ENCODE measurements at places on chromosomes 1 and 21.

DNA sequence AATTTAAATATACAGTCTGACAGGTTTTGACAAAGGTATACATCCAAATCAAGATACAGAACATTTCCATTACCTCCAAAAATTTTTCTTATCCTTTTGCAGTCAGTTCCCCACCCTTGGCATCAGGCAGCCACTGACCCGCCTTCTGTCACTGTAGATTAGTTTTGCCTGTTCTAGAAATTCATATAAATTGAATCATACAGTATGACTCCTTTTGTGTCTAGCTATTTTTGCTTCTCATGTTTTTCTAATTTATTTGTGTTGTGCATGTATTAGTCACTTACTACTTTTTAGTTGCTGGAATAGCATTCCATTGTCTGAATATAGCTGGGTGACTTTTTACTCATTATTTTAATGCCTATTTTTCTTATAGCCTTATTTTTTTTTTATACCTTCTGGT, 3.8 kb downstream of the UTP25 start:
- DNase-seq: no peak

DNA sequence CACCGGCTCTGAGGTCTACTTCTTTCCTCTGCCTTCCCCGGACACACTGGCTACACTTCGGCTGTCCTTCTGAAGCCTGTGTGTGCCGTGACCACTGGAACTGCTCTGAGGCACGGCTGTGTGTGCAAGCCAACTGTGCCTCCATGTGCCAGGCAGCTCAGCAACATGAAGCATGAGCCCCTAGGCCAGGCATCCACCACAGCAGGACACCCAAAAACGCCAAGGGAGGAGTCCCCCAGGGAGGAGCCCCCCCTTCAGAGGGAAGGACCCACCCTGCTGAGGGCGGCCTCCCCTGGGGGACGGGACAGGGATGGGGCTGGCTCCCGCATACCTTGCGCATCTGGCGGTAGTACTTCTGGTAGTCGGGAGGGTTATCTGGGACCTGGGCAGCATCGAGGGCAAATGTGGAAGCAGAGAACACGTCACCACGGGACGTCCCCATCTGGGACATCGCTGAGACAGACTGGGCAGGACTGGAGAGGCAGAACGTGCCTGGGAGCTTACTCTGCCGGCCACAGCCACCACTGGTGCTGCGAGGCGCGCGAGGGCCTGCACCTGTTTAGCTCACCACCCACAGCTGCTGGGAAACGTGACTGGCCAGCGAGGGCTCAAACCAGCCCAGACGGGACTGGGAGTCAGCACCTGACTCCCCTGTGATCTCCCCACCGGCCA, 20.5 kb downstream of the LSS start:
- DNase-seq: no peak

DNA sequence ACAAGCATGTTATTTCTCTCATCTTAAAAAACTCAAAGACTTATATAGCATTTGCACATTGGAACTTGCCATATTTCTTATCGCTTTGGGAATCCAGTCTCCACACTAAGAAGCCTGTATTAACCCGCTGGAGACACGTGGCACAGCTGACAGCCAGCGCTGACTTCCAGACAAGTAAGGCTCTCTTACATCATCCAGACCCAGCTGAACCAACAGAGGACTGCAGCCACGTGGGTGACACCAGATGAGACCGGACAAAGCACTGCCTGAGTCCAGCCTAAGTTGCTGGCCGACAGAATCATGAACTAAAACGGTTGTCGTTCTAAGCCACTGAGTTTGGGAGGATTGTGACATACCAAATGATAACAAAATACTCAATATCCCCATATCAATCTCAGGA, 6.3 kb upstream of the CD247 start:
- no peak for DNase-seq

DNA sequence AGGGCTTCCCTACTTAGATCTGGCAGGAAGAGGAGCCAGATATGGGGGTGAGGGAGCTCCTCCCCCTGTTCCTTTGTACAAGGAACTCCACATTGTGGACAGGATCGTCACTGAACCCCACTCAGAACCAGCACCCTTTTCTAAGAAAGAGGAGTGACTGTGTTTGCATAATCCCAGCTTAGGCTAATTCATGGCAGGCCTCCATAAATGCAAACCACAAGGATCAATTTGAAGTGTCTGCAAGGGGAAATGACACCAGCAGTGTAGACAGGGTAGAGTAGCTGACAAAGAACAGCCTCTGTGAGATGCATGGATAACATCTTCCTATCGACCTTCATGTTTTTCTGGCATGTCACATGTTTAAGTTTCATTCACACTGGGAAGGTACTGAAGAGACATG, 11.7 kb downstream of the MX1 start:
- DNase-seq: no peak

DNA sequence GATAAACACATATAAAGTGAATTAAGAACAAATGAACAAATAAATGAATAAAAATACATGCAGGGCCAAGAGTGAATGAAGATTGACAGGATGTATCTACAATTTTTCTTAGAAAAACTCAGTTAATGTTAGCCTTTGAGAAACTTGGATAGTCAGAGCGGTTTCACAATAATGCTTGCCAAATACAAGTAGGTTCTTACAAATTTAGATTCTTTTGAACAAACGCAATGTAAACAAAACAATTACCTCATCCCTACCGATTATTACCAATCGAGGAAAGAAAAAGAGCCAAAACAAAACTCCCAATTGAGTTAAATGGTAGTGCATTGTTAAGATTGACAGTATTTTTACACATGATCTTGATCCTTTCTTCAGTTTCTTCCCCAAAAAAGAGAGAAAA, 176.9 kb upstream of the DEPDC1 start:
- no peak for DNase-seq

GRCh38 chr1:163094182-163094581, 25.0 kb downstream of the RGS4 start:
- no peak for DNase-seq

- DNase-seq: no peak
Observed at GRCh38 chr1:188719735-188720134, 1757.9 kb downstream of the BRINP3 start.

- DNase-seq: no peak
Observed at GRCh38 chr1:209158851-209159250, 424.7 kb upstream of the CAMK1G start.

GRCh38 chr1:27873671-27874384, 1.5 kb downstream of the THEMIS2 start:
- DNase-seq: no peak

DNA sequence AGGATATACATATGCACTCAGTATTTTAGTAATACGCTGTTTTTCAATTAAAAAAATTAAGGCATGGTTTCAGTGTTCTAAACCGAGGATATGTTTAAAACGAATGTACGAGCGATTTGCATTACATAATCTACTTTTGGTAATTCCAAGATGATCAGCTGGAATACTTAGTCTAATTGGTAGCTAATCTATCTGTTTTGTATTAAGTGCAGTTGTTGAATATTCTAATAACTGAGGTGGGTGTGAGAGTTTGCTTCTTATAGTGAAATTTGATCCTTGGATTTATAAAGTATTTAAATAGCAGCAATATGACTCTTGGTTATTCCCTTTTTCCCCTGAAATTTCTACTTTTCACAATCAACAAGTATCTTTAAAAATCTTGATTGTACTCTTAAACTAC, 1.3 kb downstream of the RNF2 start:
- DNase-seq: no peak

- DNase-seq: no peak
Observed at GRCh38 chr1:54798769-54799641, 2.1 kb downstream of the TTC22 start.

DNA sequence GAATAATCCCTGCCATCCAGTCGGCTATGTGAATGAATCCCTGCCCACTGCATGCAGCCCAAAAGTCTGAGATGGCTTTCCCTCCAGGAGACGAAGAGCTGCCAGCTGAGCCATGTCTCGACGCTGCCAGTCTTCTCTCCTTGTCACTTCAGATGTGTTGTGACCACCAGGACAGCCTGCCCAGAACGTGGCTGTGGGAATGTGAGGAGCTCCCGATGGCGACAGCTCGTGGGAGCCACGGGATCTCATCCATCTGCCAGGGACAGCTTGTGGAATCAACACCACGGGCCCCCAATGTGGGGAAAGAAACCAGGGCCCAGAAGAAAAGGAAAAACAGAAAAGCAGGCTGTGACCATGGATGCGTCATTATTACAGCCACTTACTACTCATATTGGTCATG, 67.2 kb downstream of the NFASC start:
- no peak for DNase-seq

DNA sequence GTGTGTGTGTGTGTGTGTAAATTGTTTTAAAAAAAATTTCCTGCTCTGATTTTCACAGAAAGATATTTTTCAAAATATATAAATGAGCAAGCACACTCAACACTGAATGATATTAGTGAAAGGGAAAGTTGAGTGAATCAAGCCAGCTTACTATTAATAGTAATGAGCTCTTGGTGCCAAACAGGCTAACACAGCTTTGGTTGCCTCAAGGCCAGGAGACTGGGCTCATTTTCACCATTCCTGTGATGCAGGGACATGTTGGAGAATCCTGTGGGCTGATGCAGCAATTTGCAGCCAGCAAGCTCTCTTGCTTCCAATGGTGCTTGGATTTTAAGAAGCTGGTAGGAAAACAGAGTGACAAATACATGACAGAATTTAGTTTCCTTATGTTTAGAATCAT, 30.2 kb downstream of the PLA2G4A start:
- no peak for DNase-seq

DNA sequence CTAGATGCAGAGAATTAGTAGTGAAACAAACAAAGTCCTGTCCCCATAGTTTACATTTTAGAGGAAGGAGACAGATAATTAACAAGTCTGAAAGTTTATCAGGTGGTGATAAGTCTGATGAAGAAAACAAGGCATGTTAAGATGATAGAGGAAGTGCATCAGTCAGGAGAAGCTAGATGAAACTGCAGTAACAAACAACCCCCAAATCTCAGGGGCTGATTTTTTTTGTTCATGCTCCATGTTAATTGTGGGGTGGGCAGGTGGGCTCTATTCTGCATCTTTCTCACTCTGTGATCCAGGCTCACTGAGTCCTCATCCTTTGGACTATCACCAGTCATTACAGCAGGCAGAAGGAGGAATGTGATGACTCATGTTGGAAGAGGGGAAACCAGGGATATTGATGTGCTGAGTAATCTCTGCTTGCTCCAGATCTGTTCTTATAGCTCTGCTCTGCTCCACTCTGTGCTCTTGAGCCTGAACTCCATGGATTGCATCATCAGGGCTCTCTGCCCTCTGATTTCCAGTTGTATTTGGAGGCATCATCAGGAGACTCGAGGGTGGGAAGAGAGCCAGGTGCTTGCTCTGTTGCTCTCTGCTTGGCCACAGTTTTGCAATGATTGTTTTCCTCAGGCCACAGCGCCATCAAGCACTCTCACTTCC, 166.9 kb downstream of the IER5 start:
- DNase-seq: no peak

DNA sequence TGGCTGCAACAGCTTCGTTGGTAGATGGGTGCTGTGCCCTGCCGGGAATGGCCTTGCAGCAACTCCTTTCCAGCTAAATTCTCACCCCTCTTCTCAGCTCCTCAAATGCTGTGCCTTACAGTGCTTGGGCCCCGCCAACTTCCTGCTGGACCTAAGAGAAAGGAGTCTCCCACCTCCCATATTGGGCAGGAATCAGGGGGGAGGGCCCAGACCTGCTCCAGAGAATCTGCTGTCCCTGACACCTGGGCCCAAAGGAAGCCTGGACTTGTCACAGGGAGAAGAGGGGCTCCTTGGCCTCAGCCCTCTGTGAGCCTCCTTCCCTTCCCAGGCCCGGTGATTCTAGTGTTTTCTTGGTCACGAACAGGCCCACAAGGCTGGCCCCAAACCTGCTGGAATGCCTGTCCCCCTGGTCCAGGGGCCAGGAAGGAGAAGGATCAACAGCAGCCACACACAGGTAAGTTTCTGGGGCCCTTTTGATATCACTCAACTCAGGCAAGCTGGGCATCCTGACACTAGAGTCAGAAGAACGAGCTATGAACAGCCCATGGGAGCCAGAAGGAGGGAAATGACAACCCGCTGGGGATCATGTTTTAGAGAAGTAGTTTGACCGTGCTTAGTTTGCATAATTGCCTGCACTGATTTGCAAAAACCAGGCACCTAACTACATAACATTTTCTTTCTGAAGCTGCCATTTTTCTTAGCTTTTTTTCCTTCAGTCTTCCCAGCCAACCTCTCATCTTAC, 86.2 kb downstream of the CD247 start:
- no peak for DNase-seq

DNA sequence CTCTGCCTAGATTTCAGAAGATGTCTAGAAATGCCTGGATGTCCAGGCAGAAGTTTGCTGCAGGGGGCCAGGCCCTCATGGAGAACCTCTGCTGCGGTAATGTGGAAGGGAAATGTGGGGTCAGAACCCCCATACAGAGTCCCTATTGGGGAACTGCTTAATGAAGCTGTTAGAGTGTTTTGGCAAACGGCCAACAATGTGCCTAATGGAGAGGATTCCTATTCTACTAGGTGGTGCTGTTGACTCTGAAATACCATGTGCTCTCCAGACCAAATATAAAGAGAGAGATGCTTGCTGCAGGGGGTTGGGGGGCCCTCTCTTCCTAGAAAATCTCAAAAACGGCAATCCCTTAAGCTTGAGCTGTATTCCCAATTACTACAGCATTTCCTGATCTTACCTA, 57.1 kb upstream of the DR1 start:
- DNase-seq: no peak

- no peak for DNase-seq
Observed at GRCh38 chr1:204780630-204781029, 90.0 kb upstream of the NFASC start.

GRCh38 chr1:171668372-171668771, 15.9 kb upstream of the MYOC start:
- no peak for DNase-seq

GRCh38 chr1:48617252-48617651, 145.2 kb upstream of the SPATA6 start:
- no peak for DNase-seq

DNA sequence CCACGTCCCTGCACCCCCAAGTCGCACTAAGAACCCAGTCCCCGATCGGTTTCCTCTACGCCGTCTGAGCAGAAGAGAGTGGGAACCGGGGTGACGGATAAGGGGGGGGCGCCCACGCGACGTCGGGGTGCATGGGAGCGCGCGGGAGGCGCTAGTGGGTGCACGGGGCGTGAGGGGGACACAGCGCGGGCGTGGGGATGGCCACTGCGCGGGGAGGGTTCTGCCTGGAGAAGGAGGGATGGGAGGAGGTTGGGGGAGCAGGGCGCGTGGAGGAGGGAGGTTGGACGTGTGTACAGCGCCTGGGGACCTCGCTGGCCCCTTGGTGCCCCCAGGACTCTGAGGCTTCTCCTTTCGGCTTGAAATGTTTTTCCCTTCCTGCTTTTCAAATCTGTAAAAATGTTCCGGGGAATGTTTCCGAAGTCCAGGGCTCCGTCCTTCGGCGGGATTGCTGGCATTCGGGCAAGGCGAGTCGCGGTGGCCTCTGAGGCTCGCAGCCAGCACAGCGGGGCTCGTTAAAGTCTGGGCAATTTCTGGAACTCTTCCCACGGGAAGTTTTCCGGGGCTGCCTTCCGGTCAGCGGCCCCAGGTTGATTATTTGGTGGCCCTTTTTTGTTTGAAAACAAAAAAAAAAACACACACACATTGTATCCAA, 13.1 kb downstream of the RNF220 start:
- DNase-seq: no peak

- DNase-seq: no peak
Observed at GRCh38 chr1:201019321-201019977, 4.1 kb downstream of the KIF21B start.

All from neuronal stem cell (in vitro differentiated cells).